AG04449 (cell line): ENCODE measurements at places on chromosomes 2 and 18.

DNA sequence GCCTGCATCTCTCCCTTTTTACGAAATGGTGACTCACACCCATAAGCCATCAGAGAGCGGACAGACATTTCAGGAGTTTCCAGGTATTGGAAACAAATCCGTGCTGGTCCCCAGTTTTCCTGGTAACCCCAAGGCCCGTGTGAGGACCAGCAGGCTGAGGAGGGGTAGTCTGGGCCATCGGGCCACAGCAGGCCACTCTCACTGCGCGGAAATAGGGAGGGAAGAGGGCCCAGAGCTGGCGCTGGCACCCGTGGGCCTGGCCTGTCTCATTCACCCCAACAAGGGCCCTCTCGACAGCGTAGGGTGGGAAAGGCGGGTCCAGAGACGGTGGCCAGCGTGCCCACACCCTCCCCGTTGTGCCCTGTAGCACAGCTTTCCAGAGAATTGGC, 13.7 kb upstream of the FAHD2A start:
- DNase-seq = no peak

DNA sequence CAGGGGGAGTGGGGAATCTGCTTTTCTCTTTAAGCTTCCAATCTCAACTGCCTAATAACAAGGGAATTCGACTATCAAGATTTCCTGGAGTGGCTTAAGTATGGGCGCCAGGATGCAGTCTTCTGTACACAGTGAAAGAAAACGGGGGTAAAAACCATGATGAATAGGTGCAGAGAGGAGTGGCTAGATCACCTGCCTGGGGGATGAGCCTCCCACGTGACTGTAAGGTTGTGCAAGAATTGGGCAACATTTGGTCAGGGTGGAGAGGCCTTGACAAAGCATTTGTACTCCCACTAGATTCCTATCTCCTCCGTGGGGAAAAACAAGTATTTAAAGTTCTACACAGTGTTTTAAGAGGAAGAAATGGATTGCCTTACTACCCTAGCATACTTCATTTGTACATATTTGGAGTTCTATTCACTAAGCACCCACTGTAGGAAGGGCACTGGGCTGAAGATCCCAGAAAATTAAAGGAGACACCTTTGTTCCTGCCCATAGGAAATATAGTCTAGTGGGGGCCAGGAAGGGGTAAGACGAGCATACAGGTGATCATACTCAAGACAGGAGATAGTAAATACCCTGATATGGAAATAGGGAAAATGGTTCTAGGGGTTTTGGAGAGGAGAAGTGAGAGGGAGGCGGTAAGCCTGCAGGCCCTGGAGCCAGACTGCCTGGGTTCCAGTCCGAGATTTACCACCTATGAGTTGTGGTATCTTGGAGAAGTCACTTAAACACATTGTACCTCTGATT, 29.2 kb downstream of the EPAS1 start:
- DNase-seq = no peak

DNA sequence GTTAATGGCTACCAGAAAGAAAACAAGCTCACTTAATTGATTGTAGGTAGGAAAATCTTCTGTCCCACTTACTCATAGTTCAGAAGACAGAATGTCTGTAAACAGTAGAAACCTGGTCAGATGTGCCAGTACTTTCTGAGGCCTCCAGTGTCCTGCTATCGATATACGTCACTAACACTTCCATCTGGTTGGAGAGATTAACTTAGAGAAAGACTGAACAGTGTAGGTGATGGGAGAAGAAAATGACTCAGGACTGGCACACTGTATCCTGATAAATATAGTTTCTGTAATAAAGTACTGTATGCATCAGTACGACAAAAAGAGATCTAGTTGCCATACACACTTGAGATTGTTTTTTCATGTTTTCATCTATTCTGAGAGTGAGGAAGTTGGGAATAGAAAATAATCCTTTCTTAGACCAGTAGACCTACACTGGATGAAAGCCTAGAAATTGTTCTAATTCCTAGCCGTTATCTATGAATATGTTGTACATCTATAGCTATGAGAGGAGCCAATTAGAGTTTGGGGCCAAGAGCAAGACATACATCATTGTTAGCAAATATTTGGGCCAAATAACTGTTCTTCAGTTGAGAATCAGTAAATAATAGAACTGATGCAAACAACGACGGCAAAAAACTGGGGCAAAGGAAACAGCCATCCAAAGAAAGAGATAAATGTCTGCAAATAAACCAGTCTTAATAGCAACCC, 105.9 kb downstream of the NAT8 start:
- no peak for DNase-seq

- DNase-seq = no peak
Observed at GRCh38 chr2:5674026-5674340, 18.2 kb upstream of the SOX11 start.

DNA sequence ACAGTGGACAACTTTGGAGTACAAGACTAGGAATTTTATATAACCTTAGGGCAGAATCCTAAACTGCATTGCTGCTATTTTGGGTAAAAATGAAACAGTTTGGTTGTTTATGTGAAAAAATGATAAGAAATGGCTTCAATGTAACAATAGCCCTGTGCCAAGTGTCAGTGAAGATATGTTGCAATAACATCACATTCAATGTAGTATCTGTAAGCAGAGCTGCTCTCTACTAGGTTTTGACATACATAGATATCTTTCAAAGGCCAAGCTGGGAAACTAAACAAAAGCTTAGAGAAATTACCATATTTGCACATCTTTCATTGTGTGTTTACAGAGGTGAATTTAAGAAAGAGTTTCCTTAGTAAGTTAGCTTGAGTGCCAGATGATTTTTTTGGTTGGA, 135.0 kb upstream of the DOK6 start:
- no peak for DNase-seq

DNA sequence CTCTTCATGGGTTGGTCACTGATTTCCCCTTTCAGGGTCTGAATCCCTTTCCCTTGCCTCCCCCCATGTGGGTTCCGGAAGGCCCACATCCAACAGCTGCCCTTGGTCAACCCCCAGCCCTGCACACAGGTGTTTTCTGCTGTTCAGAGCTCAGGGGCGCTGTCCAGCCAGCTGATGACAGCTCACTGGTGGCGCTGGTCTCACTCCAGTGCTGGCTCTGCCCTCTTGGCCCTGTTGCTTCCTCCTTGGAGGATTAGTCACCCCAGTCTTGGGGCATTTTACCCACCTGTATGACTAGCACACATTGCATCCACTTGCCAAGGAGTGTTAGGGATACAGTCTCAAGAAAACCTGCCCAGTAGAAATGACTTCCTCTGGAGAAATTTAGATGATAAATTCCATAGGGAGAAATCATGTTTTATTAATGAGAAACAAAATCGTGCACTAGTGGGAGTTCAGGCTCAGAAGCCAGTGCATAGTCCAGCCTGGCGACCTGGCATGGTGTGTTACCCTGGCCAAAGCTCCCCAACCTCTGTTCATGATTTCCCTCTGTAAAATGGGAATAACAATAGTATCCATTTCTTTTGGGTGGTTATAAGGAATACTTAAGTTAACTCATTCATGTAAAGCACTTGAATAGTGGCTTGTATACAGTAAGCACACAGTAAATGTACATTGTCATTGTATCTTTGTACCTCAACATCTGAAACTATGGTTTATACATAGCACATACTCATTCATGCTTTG, 21.6 kb downstream of the CRIM1 start:
- DNase-seq = no peak

GRCh38 chr2:9771481-9772017, 71.7 kb upstream of the TAF1B start:
- DNase-seq = peak; percentile 47

- no peak for DNase-seq
Observed at GRCh38 chr2:96145036-96145847, at the start of gene DUSP2. Gene DUSP2 (minus strand): TSS chr2:96145440. CDS start chr2:96145354, 86 bp downstream.

DNA sequence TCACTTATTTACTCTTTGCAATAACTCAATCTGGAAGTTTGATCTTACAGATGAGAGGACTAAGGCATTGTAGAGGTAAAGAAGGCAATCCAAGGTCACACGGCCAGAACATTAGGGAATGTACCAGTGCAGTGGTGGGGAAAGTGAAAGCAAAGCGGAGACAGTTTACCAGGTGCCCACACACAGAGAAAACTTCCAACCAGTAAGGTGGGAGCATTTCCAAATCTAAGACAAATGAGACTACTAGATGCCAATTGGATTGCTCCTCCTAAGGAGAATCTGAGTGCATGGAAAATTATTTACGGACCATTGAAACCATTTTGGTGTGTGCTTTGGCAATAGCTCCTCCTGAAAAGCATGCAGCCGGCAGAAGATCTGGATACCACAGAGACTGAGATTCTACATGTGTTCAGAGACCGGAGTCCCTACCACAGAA, 34.9 kb downstream of the SLC20A1 start:
- DNase-seq = no peak

DNA sequence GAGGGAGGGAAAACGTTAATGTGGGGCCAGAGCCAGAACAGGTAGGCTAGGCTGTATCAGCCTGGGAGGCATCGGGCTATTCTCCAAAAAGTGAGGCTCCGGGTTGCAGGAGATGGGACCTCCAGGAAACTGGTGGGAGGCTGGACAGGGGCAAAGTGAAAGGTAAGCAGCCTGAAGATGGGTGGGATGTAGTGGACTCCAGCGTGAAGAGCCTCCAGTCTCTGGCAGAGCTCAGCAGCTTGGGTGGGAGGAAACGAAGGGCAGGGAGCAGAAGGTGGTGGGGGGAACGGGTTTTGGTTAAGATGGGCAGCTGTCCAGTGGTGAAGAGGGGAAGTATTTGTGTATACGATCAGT, 3.1 kb upstream of the EMX1 start:
- DNase-seq = no peak
